Glomerular endothelial cell (primary cell): ENCODE measurements at places on chromosomes 11 and 22.

DNA sequence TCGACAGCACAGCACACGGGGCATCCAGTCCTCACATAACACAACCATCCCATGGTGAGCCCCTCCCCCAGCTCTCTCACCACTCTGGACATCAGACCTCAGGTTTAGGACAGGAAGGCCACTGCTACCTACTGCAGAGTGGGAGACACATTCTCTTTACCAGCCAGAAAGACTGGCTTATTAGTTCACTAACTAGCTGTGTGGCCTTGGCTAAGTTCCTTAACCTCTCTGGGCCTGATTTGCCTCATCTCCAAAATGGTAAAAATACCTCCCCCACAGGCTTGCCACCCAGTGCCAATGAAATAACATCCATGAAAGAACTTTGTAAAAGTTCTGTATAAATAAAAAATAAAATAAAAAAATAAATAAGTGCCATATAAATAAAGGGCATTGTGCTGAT, 32.1 kb downstream of the USH1C start:
- no peak for DNase-seq

DNA sequence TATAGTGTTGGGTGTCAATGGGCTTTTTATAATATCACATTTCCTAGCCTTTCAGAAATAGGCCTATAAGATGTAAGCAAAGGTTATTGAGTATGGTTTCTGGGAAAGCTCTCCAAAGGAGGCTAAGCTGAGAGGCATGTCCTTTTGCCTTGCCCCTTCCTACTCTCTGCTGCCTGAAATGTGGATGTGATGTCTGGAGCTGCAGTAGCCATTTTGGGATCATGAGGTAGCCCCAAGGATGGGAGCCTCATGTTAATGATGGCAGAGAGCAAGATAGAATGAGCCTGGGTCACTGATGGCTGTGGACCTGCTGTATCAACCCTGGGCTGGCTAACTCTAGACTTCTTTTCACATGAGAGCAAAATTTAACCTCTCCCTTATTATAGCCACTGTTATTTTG, 29.0 kb downstream of the RPS6KA4 start:
- no peak for DNase-seq

DNA sequence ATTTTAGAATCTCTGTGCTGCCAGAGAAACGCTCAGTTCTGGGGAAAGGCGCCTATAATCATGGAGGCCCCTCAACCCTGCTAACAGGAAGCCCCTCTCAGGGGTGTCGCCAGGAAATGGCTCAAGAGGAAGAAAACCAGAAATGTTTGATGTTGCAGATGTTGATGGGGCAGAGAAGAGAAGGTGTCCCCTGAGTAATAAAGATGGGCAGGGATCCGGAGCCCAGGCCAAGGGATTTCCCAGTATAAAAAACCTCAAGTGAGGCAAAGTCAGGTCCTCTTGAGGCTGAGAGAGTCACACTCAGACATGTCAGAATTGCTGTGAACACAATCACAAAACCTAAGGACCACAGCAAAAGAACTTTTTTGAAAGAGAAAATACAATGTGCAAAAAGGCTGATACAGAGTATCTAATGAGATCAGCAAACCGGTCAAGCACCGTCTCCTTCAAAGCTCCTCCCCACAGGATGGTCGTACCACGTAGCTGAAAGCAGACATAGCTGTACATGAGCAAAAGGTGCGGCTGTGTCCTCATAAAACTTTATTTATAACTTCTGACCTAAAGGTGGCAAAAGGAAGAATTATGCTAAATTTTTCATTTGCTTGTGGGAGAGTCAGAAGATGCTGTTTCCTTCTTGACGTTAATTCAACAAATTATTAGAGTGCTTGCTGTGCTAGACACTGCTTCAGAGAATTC, 12.2 kb downstream of the MOV10L1 start:
- DNase-seq, result no peak

DNA sequence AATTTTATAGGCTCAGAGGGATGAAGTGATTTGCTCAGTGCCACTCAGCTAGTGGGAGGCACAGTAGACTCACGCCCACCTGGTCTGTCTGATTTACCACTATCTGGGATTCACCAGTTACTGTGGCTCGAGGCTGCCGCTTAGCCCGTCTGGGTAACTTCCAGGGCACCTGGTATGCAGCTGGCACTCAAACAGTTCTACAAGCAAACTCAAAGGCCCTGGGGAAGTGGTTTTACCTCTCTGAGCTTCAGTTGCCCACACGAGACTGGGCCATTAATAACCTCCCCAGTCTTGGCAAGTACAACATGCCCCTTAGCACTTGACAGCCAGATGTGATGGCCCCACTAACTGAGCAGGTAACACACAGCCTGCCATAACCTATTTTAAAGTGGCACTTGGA, 2.6 kb downstream of the GDPD5 start:
- DNase-seq, result no peak

DNA sequence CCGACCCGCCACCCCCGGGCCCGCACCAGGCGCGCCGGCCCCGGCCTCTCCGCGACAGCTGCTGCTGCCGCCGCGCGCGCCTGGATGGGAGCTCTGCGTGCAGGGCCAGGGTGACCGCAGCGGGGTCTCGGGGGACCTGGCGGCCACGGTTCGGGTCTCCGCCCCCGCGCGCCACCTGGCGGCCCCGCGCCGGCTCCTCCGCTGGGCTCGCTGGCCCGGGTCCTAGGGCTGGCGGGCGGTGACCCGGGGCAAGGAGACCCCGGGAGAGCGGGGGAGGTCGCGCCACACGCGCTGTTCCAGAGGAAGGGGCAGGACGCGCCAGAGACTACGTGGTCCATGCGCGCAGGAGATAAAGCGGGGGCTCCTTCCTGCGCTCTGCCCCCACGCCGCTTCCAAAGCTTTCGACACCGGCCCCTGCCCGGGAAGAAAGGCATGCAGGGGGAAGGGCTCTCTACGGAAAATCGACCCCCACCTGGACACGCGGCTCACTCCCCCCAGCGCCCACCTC, 562 bp downstream of the SHANK2 start:
- no peak for DNase-seq

DNA sequence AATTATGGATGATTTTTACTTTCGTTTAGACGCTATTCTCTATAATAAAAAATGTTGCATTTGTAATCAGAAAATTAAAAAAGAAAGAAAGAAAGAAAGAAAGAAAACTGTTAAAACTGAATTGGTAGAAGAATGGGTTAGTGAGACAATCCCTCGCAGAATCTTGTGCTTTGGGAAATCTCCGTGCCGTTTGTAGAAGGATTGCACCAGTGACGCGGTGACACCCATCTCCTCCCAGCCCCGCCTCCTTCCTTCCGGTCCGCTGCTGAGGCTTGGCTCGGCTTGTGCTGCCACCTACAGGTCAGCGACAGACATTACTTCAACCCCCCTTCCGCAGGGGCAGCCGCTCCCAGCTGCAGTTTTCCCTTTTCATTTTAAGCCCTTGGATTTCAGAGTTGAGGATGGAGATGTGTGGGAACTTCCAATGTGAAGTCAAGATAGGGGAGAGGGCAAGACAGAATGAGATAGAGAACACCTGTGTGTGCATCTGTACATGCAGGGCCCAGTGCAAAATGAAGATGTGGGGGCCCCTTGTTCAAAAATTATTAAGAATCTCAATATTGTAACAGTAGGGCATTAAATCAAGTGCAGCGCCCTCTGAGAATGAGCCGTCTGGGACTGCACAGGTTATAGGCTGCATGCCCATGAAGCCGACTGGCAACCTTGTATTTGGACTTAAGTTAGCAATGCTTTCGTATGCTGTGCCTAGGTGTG, 41.1 kb downstream of the TST start:
- DNase-seq, result peak; percentile 29

DNA sequence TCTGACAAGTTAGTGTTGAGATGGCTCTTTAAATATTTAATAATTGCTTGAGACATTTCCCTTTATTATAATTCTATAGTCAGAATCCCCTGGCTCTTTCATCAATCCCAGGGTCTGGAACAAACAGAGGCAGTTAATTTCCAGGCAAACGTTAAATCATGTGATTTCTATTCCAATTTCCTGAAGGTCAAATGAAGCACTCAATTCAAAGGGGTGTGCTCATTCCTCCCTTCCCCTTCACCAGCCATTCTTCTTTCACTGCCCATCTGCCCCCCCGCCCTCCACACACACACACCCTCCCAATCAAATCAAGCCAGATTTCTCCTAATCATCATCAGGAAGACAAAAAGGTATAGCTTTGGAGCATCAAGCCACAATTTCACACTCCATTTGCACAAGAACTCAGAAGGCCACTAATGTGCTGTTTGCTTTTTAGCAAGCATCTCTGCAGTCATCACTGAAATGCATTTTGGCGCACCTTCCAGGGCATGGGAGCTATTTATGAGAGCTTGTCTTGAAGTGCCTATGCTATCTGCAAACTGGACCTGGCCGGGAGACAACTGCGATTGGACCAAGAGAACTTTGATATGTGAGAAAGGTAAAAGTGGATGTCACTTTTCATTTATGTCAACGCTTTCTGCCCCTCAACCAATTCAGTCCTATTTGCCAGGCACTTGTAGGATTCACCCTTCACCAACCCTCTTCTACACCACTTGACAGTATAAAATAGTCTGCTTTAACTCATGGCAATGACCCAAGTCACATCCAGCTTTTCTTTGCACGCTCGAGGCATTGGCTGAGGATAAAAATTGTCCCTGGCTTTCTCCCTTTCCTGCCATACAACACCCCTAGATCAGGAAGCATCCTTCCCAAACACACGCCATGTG, 315.1 kb upstream of the API5 start:
- no peak for DNase-seq

GRCh38 chr11:84965484-84965883, 661.7 kb downstream of the DLG2 start:
- DNase-seq, result no peak

GRCh38 chr11:125398994-125399640, 96.9 kb downstream of the FEZ1 start:
- no peak for DNase-seq
